NCI-H460 (cell line): ENCODE measurements at places on chromosomes 12 and 14. TPM values are rescaled to one million over a fixed set of nuclear protein-coding genes. Genes with fewer than 3 reads are reported as not detected.

GRCh38 chr12:18284386-18284785, 23.1 kb downstream of the PIK3C2G start:
- no peak for DNase-seq

- DNase-seq: no peak
Measured at GRCh38 chr12:27970401-27971120, 2.0 kb downstream of the PTHLH start.

IFI27 gene
- total RNA-seq: 1.6 and 2.5 TPM in 2 replicates

ZDHHC22 gene
- not detected in 2 replicates for total RNA-seq

DNA sequence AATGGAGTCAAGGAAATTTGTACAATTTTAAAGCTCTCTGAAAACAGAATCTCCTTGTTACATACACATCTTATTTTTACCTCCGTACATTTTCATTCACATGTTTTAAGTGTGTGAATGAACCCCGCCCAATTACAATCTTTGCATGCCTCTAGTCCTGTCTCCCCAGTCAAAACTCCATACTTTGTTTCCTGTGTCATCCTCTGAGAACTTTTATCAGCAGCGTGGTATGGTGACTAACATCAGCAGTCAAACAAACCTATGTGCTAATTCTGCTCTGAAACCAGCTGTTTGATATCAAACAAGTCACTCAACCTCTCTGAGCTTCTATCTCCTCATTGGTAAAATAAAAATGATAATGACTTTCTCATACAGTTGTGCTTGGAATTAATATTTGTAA, 15.8 kb upstream of the ERGIC2 start:
- DNase-seq: no peak
